Hair follicle dermal papilla cell (primary cell): ENCODE measurements at places on chromosomes 3 and 15. TPM values are rescaled to one million over a fixed set of nuclear protein-coding genes. Genes with fewer than 3 reads are reported as not detected.

Gene MYEF2
- 2.9 and 4.1 TPM in 2 replicates for total RNA-seq

Gene TGM5
- not detected in 2 replicates for total RNA-seq

Gene MED12L
- 0.85 and 1.3 TPM in 2 replicates for total RNA-seq

Gene ACSBG1
- not detected in 2 replicates for total RNA-seq

Gene PAQR9
- not detected in 2 replicates for total RNA-seq

Gene MESP1
- total RNA-seq, result 0.12 and 0.16 TPM in 2 replicates

Gene SPATA16
- total RNA-seq, result not detected in 2 replicates

Gene TRNT1
- total RNA-seq, result 17.4 and 28.6 TPM in 2 replicates

Gene CKMT1B
- total RNA-seq, result not detected in 2 replicates

Gene IGSF11
- not detected in 2 replicates for total RNA-seq

Gene SLC12A8
- 7.3 and 9.7 TPM in 2 replicates for total RNA-seq

Gene LRRC34
- total RNA-seq, result 3.4 and 3.7 TPM in 2 replicates

Gene ZNF860
- 0.81 and 0.85 TPM in 2 replicates for total RNA-seq
